ENCODE measurements at places on chromosomes 13 and 19. TPM values are rescaled to one million over a fixed set of nuclear protein-coding genes. Genes with fewer than 3 reads are reported as not detected.

The CPT1C gene
- 133 TPM for total RNA-seq

The SYCN gene
- total RNA-seq = not detected

DNA sequence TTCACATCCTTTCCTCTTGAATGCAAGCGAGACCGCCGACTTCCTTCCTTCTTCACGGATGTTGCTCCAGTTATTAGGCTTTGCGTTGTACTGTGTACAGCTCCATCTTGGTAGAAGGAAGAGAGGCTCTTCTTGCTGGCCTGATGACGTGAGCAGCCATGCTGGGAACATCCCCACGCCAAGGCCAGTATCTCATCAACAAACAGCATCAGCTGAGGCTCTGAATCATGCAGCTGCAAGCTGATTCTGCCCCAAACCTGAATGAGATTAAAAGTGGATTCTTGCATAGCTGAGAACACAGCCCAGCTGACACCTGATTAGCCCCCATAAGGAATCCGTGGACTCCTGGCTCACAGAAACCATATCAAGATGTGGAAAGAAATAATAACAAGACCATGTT lies 809.6 kb downstream of the EFNB2 start:
- DNase-seq = no peak

GRCh38 chr13:106691341-106691740 lies 123.4 kb upstream of the ARGLU1 start:
- DNase-seq = no peak

DNA sequence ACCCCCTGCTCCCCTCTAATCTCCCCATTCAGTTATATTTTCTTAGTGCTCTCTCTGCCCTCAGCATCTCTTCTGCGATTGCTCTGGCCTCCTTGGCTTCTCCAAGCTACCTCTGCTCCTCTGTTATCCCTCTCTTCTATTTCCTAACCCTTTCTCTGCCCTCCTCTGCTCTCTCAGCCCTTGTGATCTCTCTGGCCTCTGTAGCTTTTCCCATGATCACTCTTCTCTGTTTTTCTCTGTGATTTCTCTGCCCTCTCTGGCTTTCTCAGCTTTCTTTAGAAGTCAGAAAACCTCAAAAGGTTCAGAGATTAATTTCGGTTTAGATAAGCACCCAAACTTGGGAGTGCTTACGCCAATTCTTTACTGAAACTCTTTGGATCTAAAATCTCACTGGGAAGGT lies 795.0 kb downstream of the DIAPH3 start:
- DNase-seq = no peak

GRCh38 chr19:23541991-23542390 lies 145.0 kb downstream of the ZNF675 start:
- no peak for DNase-seq

GRCh38 chr19:17447704-17448130 lies 751 bp downstream of the TMEM221 start:
- no peak for DNase-seq

DNA sequence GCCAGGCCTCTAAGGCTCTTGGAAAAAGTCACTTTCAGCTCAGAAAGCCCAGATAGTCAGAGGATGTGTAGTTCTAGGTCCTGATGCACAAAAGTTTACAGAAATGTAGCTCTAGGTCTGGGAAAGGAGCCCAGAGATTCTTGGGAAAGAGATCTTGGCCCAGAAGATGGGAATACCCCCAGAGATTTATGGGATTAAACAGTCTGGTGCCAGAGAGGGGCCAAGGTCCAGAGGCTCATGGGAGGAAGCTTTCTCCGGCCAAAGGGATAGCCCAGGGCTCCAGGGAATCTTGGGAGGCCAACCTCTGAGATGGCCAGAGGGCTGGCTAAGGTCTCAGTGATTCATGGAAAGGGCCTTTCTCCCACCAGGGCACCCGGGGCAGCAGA lies 15.2 kb downstream of the BCAT2 start:
- no peak for DNase-seq

Data from glutamatergic neuron (in vitro differentiated cells).